Osteoblast (primary cell): ENCODE measurements at places on chromosomes 7 and 10. TPM values are rescaled to one million over a fixed set of nuclear protein-coding genes. Genes with fewer than 3 reads are reported as not detected.

The GSTO2 gene
- total RNA-seq = 1.8 and 2.2 TPM in 2 replicates

The WNT2 gene
- total RNA-seq = under 0.01 TPM in 2 replicates

The PHF14 gene
- 36.9 and 38.0 TPM in 2 replicates for total RNA-seq

DNA sequence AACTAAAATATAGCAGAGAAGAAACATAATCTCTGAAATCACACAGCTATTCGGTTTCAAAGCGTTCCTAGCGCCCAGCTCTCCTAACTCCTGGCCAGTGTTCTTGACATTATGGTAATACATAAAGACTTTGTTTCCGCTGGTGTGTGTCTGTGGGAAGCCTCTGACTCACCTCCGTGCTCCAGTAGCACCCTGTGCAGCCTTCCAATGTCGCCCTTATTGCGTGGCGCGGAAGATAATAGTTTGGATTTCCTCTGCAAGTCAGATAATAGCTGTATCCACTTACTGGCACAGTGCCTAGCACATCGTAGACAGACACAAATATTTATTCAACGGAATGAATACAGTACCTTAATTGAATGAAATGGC lies 570 bp downstream of the BMS1 start:
- no peak for DNase-seq

DNA sequence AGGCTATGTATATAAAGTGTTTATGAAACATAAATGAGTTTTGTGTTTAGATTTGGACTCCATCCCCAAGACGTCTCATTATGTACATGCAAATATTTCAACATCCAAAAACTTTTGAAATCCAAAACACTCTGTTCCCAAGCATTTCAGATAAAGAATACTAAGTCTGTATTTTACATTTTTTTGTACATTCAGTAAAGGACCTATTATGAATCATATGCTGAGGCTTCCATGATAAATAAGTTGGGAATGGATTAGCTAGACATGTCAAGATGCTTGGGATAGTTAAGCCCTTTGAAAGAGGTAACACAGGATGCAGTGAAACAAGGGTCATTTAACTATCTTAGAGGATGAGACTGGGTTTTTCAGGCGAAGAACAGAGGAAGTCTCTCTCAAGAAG lies 262.9 kb downstream of the SNX13 start:
- DNase-seq = no peak

DNA sequence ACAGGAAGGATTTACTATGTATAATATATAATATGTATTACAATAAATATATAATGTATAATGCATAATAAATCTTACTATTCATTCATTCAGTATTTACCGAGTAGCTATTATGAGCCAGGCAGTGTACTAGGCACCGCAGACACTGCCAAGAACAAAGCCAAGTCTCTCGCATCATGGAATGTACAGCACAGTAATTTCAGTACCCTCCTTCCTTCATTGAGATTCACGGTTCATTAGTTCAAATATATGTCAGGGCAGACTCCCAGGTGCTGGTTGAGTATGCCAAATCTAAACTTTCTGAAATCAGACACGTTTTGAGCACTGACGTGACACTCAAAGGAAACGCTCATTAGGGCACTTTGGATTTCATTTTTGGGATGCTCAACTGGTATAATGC lies 9.1 kb downstream of the USP6NL start:
- DNase-seq = no peak

The SLC13A4 gene
- 0.36 and 0.88 TPM in 2 replicates for total RNA-seq
